AG04450 (cell line): ENCODE measurements at places on chromosomes 12 and 14.

- DNase-seq: no peak
Measured at GRCh38 chr12:131044760-131045381, 91.2 kb downstream of the ADGRD1 start.

GRCh38 chr12:31959701-31960391 lies 631 bp downstream of the RESF1 start:
- DNase-seq: peak; percentile 11

DNA sequence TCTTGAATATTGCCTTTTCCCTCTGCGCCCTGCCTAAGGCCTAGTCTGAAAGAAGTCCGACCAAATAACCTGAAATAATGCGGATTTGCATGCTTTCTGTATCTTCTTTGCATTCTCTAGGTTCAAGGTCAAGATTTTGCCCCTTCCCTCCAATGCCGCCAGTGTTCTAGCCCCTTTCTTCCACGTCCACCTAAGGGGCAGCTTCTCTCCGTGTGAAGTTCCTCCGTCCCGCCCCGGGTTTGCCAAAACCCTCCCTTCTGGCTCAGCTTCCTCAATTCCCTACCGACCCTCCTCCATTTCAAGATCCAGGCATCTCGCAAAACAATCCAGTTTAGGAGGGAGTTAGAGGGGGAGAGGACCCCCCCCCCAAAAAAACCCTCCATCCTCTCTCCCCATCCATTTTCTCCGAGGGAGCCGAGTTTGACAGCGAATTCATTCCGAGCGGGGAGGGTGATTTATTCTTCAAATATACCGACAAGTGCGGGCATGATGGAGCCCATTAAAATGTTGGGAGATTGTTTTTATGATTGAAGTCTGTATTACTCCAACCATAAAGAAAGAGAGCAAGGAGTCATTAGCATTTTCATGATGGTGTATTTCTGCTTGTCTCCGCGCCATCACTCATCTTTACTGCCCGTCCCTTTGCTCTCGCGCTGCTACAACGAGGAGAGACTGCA lies 20.9 kb upstream of the ATP5MC2 start:
- DNase-seq: no peak

DNA sequence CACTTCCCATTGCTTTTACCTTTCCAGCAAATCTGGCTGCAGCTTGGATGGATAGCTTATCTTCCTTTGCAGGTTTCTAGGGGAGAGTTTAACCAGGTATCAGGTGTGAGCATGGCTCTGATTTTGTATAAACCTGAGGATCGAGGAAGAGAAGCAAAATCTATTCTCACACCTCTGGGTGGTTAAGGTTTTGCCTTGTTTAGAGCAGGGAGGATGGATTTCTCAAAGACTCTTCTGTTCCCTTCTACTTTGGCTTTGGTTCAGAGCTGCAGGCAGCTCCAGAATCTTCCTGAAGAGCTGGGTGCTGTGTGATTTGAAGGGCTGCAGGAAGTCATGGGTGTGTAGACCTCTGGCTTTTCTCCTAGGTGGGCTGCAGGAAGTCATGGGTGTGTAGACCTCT lies 1.7 kb downstream of the JDP2 start:
- DNase-seq: no peak

GRCh38 chr12:116524964-116525379 lies 34.2 kb upstream of the MAP1LC3B2 start:
- no peak for DNase-seq

- DNase-seq: no peak
Measured at GRCh38 chr12:130049666-130050065, 112.6 kb upstream of the FZD10 start.

DNA sequence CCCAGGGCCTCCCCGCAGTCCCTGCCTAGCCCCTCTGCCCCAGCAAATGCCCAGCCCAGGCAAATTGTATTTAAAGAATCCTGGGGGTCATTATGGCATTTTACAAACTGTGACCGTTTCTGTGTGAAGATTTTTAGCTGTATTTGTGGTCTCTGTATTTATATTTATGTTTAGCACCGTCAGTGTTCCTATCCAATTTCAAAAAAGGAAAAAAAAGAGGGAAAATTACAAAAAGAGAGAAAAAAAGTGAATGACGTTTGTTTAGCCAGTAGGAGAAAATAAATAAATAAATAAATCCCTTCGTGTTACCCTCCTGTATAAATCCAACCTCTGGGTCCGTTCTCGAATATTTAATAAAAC lies 2.2 kb downstream of the HOXC6 start:
- no peak for DNase-seq

- no peak for DNase-seq
Measured at GRCh38 chr12:122094735-122095631, 16.4 kb downstream of the MLXIP start.

DNA sequence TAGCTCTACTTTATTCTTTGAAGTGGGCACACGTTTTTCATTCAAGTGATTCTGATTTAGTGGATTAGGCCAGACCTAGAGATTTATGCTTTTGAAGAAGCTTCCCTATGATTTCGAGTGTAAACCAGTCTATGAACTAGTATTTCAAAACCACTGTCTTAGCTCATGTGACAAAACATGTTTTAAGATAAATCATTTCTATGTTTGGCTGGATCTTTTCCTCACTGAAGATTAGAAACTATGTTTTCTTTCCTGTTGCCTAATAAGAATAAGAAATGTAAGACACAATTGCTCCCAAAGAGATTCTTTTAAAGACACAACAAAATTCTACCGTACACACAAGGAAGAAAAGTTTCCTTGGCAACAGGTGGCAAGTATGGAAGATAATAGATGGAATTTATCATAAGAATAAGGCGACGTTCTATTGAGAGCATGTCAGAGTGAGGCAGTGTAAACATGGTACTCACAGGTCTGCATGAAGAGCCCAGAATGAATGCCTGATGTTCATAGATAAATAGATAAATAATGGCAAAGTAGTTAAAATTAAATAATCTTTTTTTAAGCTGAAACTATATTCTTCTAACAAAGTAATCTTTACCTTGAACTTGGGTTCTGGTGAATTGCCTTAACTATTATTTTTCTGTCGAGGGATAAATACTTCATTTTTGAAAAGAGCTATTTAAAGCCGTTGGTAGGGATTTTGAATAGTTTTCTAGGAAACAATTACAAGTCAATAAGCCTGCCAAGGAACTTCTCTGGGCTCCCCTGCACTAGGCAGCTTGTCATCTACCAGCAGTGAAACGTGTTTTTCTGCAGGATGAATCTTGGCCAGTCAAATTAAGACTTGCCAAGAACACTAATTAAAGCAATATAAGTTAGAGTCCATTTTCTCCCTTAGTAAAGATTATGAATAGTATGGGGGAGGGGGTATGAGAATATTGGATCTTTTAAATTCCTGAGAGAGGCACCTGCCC lies 34.1 kb upstream of the C12orf75 start:
- DNase-seq: no peak

DNA sequence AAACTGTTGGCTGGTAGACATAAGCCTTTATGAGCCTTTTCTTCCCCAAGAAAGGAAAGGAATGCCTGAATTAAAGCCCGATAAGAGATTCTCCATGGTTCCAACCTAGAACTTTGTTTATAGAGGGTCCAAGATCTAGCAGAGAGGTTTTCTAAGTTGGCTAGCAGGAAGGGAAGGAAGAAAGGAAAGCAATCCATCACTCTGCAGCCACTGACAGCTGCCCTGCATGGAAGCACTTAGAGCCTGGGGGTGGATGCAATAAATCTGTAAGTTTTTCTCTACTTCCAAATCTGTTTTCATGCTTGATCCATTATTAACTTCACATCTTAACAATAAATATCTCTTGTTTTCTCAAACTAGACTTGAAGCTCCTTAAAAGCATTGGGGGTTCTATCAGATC lies 224.4 kb downstream of the KSR2 start:
- no peak for DNase-seq

- DNase-seq: no peak
Measured at GRCh38 chr12:85329913-85330312, 49.9 kb downstream of the ALX1 start.

DNA sequence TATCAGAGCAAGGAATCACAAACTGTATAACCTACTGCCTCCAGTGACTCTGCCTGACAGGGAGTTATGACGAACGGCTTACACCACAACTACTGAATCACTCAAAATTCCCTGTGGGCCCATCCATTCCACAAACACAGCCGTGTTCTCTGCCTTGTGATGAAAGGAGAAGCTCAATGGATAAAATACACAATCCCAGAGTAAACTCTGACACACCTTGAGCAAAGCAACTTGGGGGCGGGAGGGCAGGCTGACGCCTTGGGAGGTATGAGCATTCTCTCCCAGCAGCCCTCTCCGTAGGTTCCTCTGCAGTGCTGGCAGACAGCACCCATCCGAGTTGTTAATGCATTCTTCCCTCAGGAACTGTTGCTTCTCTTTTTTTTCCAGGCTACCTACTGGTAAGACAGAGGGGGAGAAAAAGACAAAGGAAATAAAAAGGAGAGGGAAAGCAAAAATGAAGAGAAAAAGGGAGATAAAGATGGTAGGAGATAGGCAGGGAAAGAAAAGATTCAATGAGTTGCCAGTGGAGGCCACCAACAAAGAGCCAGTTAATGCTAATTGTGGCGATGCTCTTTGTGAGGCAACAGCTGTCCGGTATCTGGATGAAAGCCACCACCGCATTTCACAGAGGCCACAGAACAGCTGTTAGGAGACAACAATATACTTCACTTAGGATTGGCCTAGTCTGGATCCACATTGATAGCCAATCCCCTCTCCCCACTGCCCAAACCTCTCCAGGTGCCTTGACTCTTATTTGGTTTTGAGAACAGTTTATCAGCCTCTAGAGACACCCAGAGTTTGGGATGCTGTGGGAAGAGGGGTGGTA lies 4.7 kb upstream of the DIO2 start:
- no peak for DNase-seq

DNA sequence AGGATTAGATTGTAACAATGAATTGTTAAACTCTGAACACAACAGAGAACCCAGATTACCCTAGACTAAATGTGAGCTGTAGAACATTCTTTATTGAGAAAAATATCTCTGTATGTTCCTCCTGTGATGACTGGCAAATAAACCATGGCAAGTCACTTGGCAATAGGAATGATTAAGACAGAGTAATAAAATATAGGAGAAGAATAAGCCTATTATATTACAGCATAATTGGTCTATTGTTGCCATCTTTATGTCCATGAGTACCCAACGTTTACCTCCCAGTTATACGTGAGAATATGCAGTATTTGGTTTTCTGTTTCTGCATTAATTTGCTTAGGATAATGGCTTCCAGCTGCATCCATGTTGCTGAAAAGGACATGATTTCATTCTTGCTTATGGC lies 211.2 kb upstream of the AVPR1A start:
- no peak for DNase-seq

DNA sequence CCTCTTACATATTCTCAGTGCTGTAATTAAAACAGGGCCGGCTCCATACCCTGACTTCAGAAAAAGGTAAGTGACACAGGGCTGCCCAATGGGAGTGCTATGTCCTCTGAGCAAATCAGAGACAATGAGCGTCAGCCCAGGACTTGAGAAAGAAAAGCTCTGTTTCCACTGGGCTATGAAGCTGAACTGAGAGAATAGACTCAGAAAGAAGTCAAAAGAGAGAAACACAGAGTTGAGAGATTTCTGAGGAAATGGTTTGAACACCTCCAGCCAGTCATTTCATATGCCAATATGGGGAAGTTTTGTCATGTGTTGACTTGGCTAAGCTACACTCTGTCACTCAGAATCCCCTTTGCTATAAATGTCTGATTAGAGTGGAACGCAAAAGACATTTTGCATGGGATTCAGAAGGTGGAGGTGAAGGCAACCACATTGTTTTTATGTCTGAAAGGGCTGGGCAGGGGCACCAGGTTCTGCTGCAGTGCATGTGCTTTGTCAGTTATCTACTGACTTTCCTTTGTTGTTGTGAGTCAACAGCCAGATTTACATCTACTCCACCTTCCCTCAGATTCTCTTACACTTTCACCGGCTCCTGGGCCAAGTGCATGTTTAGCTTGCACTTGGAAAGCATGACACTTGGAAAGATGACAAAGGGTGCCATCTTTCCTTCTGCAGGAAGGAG lies 313.3 kb downstream of the DUSP6 start:
- DNase-seq: no peak

DNA sequence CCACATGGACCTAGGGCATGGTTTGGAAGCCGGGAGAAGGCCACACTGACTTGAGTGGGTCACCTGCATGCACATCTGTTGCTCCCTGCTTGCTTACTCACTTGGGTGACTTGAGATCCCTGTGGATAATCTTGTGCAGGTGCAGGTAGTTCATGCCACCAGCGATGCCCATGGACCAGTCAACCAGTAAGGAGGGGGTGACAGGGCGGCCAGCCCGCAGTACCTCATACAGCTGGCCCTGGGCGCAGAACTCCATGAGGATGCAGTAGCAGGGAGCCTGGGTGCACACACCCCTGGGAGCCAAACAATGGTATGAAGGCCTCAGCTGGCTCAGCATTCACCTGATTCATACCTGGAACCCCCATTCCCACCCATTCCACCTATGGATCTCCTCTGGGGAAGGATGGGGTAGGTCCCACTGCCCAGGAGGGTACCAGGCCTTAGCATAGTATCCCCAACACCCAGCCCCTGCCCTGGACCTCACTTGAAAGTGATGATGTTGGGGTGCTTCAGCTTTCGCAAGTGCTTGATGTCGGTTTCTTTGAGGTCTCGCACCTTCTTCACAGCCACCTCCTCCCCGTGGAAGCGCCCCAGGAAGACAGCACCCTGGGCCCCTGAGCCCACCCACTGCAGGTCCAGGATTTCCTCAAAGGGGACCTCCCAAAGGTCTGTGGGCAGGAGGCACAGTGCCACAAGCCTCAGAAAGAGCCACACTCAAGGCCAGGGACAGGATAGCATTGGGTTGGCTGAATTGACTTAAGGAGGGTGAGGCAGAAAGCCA lies 13.1 kb downstream of the MAP3K12 start:
- no peak for DNase-seq

DNA sequence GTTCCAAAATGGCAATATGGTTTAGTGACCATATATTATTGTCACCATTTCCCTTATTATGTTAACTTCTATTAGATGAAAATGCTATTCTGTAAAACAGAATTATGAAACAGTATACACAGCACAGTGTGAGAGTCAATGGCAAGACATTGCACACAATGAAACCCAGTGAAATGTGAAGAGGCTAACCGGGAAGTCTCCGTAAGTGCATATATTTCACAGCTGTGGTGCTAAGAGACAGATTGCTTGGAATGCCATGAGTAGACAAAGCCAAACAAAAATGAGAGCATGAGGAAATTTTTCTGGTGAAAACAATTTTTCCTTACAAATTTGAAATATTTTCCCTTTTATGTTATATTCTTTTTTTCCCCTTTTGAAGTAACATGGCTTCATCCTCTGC lies 49.4 kb downstream of the DYRK2 start:
- DNase-seq: no peak

- DNase-seq: no peak
Measured at GRCh38 chr12:31900271-31900670, 58.9 kb upstream of the RESF1 start.

GRCh38 chr12:65205886-65206285 lies 36.5 kb downstream of the LEMD3 start:
- no peak for DNase-seq

DNA sequence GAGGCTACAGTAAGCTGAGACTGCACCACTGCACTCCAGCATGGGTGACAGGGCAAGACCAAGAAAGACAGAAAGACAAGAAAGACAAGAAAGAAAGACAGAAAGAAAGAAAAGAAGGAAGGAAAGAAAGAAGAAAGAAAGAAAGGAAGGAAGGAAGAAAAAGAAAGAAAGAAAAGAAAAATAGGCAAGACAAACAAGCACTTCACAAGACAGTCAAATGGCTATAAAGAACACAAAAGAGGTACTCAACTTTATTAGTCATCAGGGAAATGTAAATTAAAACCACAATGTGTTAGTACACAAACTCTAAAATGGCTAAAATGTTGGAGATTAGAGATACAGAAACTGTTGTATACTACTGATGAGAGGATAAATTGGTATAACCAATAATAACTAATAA lies 6.6 kb downstream of the ATXN3 start:
- DNase-seq: no peak
